ENCODE measurements at places on chromosomes 4 and X.

DNA sequence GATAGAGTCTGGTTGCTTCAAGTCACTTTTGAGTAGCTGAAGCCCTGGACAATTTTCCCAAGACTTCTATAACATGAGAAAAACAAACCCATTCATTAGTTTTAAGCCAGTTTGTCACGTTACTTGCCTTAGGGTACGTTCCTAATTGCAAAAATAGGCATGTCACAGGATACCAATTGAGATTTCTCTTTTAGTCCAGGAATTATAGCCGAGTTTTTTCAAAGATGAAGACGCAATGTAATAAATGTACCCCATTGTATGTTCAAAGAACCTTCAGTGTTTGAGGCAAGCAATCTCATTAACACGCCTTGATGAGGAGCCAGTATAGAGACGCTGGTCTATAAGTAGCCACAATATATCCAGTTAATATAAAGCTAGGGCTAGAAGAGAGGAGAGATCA lies 534.2 kb downstream of the INPP4B start:
- DNase-seq = no peak

DNA sequence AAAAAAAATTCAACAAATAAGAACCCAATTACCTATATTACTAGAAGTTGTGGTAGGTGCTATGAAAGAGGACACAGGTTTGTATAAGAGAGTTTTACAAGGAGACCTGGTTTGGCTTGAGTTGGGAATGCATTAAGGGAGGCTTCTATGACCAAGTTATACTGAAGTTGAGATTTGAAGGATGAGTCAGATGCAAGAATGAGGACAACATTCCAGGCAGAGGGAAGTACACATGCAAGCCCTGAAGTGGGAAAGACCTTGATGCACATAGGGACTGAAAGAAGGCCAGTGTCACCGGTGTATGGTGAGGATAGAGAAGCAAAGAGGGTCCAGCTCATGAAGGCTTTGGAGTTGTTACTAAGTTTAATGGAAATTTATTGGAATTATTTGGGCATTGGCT lies 52.2 kb downstream of the ANK2 start:
- no peak for DNase-seq

- DNase-seq = no peak
These were observed 30.0 kb downstream of the ITM2A start for GRCh38 chrX:79336869-79337815.

- DNase-seq = no peak
These were observed 18.5 kb downstream of the ADRA2C start for GRCh38 chr4:3784454-3785291.

- DNase-seq = no peak
These were observed 78.6 kb upstream of the BOD1L1 start for GRCh38 chr4:13706120-13706519.

DNA sequence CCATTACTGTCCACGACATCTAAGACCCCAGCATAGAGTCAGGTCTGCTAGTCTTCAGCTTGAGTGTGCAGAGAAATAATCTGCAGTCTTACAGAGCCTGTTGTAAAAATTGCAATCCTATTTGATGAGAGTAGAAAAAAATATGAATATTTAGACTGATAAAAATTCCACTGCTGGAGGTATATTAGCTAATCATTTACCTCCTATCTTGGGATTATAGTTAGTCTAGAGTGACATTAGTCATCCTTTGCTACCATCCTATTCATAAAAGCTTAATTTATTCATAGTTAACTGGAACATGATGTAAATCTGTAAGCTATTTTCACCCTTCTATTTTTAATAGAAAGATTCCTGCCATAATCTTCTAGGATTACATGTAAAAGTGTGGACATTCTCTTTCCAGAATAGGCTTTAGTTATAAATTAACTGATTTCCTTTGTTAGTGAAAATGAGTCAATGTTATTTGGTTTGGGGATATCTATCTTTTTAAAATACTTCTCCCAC lies 26.7 kb downstream of the C4orf54 start:
- no peak for DNase-seq

DNA sequence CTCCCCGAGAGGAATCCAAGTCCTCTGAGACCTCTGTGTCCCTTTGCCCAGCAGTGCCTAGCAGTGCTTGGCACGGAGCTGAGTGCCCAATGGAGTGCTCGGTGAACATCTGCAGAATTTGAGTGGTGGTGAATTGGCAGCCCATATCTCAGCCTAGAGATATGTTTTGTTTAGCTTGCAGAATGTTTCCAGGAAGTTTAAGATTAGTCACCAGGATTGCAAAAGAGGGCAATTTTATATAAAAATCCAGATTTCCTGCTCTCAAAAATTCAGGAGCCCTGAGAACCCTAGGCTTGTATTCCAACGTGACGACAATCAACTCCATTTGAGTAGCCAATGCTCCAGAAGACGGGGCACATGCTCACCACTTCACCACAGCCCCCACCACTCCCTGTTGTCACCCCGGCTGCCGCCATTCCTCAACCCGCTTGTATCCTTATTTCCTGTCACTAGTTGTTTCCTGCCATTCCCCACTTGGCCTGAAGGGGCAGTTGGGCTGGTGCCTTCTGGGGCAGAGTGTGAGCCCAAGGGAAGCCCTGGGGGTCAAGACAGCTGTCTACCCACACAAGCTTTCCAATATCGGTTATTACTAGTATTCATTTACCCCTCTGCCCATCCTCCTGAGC lies 116.9 kb downstream of the EFNB1 start:
- no peak for DNase-seq

- DNase-seq = no peak
These were observed 2.5 kb downstream of the SLC25A6 start for GRCh38 chrX:1389181-1389992.

GRCh38 chr4:53019485-53020382 lies 157.6 kb downstream of the RASL11B start:
- no peak for DNase-seq

GRCh38 chrX:134362560-134363089 lies 97.3 kb upstream of the HPRT1 start:
- DNase-seq = no peak

DNA sequence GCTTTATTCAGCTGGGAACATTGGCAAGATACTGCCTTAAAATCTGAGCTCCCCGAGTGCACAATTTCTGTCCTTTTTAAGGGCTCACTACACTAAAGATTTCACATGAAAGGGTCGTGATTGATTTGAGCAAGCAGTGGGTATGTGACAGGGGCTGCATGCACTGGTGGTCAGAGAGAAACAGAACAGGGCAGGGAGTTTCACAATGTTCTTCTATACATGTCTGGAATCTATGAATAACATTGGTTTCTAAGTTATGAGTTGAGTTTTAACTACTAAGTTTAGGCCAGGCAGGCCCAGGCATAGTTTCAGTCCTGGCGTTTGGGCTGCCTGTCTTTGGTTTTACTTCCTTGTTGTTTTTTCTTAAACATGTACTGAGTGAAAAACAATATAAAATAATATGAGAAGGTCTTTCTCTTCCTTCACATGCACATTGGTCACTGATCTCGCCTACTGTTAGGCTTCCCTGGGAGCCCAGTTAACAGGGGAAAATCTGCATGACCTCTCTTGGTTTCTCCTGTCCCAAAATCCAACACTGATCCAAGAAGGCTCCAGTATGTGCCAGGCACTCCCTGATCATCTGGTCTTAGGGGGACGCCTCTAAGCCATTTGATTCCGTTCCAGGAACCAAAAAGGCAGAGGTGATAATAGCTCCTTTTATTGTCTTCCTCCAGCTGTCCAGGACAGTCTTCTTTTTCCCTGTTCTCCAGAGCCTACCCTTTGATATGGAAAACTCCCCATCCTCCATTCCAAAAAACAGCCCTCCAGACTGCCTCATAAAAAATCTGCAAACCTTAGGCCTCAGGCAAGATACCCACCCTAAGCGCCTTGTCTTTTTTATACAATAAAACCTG lies at the start of gene UGT2B17:
UGT2B17 (minus strand) TSS at position 51 of the 854 bp plus-strand sequence. CDS start 7,838 bp downstream, outside the sequence.
- DNase-seq = no peak

DNA sequence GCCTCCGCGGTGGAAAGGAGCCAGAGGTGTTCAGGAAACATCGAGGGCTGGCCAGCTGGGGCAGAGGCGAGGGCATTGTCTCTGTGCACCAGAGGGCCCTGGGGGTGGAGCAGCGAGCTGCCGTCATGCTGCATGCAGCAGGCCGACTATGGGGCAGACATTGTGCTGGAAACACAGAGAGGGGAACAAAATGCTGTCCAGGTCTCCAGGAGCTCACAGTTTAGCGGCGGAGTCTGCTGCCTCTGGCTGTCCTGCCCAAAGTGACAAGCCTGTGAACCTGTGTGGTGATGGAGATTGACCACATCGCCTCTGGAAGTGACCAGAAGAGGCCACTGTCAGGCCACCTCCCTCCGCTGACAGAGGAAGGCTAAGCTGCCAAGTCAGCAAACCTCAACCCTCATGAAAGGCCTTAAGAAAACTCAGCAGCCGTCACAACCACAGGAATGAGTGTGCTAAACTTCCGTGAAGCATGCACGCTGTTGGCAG lies 20.1 kb upstream of the SASH3 start:
- no peak for DNase-seq

DNA sequence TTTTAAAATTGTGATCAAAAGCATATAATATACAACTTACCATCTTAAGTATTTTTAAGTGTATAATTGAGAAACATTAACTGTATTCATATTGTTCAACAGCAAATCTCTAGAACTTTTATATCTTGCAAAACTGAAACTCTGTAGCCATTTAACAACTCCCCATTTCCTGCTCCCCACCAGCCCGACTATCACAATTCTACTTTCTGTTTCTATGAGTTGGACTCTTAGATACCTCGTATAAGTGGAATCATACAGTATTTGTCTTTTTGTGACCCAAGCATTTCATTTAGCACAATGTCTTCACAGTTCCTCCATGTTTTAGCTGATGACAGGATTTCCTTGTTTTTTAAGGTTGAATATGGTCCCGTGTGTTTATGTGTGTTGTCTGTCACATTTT lies 106.0 kb downstream of the LRBA start:
- DNase-seq = no peak

- no peak for DNase-seq
These were observed 158.3 kb upstream of the KIT start for GRCh38 chr4:54499308-54500074.

DNA sequence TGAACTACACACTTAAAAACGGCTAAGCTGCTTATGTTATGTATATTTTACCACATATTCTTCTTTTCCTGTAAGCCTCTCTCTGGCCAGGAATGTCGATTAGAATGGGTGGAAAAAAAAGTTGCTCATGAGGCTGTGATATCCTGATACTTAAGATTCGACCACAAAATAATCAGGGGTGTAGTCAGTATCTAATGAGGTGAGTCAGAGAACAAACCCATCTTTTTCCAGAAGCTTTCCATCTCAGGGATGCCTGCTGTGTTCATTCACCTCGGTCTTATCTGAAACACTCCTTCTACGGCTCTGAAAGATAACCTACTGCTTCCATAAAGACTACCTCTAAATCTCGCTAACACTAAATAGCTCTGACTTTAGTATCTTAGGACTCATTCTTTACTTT lies 142.7 kb upstream of the MAP3K15 start:
- DNase-seq = no peak

GRCh38 chr4:2799224-2799911 lies 6.5 kb downstream of the SH3BP2 start:
- DNase-seq = no peak

GRCh38 chr4:7201420-7202305 lies 9.3 kb downstream of the SORCS2 start:
- DNase-seq = no peak

GRCh38 chr4:82802911-82803310 lies 4.3 kb upstream of the SCD5 start:
- DNase-seq = no peak

- no peak for DNase-seq
These were observed 3.4 kb downstream of the SPATA4 start for GRCh38 chr4:176191974-176192373.

GRCh38 chrX:132741689-132742088 lies 216.7 kb downstream of the HS6ST2 start:
- no peak for DNase-seq

DNA sequence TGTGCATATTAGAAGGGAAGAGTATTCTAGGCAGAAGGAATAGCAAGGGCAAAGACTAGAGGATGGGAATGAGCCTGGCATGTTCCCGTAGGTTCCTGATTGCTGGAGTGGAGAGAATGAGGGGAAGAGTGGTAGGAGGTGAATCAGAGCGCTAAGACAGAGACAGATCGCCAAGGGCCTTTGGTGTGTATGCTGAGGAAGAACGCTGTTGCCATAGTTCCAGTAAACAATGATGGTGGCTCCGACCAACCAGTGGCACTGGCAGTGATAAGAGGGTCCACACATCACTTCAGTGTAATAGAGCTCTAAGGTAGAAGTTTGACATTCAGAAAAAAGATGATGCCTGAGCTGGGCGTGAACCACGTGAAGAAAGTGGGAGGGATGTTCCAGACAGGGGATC lies 966 bp downstream of the TBC1D25 start:
- no peak for DNase-seq

DNA sequence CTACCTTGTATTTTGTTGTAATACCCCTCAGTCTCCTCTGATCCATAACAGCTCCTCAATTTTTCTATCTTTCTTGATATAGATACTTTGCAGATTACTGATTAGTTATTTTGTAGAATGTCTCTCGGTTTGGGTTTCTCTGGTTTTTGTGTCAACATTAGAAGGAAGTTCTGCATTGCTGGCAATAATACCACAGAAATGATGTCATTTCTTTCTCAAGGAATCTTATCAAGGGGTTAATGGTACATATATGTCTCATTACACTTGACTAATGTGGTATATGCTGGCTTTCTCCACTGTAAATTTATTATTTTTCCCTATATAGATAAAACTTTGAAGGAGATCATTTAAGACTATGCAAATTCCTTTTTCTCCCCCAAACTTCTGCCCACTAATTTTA lies 183.6 kb upstream of the DKK2 start:
- DNase-seq = no peak

DNA sequence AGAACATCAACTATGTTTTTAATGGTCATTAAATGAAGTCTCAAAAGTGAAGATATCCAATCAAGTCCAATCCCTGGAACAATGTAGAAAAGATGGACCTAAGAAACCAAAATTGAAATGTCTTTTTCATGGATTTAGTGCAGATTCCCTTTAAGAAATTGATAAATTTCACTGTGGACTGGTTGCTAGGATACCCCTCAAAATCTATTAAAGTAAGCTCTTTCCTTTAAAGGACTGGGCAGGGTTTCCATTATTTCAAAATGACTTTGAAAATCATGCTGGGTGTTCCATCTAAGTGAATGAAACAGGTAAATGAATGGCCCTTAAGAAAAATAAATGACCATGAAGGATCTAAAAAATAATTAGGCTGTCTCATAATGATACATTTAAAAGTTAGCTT lies 28.6 kb downstream of the PLRG1 start:
- DNase-seq = no peak
